ENCODE measurements at places on chromosomes 7 and 10.
A peak's percentile ranks its signal among the peaks of the same experiment; 100 is the strongest.

DNA sequence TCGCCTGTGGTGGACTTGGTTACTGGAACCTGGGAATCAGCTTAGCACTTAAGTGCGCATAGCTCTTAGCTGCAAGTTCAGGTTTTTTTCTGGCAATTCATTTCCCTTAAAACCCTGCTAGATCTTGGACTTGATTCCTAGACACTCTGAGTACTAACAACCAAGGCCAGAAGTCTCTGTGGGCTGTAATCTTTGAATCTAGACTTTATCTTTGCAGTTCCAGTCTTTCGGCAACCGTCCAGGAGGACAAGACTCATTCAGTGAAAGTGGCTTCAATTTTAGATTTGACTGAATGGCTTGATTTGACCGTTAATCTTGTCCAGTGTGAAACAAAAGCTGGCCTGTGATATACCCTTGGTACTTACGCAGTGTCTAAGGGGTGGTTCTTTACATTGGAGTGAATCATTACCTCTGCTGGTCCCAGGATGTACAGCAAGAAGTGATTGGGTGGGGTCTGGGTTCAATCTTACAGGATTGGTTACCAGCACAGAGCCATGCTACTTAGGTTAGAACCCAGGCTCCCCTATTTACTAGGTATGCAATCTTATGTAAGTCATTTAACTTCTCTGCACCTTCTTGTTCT is 16.4 kb downstream of the PTTG1IP2 start:
- no peak for DNase-seq

GRCh38 chr10:44781131-44781530 is 130.0 kb upstream of the TMEM72 start:
- DNase-seq = no peak

DNA sequence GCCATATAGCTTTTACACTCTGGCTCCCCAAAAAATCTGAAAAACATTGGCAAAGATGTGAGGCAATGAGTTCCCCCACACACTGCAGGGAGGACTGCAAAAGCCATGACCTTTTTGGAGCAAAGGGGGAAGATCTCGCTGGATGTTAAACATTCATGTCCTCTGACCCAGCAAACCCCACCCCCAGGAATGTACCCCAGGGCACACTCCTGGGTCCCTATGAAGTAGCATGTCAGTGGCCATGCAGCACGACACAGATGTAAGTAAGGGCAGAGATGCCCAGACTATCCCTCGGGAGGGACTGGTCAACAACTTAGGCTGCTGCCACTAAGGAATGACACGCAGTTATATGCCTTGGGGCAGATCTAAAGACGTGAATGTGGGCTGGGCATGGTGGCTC is 100.6 kb downstream of the DLG5 start:
- no peak for DNase-seq

DNA sequence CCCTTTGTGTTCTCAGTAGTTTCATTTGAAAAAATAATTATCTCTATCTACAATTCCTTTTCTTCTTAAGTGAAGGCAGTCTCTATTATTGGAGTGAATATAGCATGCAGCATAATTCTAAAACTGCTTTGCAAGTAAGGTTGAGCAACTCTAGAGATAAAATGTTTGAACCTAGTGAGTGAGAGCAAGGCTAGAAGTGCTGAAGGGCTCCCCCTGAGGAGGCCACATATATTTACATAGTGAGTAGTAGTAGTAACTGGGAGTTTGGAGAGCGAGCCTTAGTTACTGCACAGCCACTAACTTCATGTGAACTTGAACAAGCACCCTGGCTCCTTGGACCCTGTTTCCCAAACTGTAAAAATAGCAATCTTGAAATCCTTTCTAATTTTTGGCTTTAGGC is 141.5 kb upstream of the DKK1 start:
- DNase-seq = no peak

DNA sequence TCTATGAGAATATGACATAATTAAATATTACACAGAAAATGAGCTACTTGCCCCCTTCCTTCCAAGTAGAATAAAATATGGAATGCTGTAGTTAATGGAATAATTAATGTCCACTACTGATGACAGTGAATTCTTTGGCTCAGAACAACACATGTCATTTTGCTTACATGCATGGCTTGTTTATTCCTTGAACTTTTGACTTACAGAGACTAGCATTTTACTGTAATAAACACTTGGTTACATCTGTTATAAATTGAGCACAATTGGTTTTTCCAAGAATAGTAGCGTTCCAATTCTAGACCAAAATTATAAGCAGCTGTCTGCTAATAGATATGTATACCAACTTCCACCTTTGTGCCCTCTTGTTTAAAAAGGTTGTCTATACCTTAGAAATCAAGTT is 286.7 kb downstream of the OTUD1 start:
- no peak for DNase-seq

DNA sequence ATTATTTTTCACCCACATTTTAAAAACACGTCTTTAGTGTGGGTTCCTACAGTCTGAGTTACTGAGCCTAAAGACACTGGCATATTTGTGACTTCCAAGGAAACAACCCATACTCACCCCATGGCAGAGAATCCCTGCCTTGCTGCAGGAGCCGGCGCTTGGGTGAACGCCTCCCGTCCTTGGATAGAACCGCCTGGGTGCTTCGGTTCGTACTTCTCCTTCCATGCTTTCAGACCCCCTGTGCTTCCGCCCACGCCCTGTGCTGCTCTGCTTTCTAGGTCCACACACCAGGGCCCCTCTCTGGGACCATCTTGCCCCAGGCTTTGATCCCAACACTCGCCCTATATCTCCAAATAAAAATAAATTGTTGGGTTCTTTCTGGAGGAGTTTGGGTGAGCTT is 125.8 kb downstream of the PTPRN2 start:
- no peak for DNase-seq

DNA sequence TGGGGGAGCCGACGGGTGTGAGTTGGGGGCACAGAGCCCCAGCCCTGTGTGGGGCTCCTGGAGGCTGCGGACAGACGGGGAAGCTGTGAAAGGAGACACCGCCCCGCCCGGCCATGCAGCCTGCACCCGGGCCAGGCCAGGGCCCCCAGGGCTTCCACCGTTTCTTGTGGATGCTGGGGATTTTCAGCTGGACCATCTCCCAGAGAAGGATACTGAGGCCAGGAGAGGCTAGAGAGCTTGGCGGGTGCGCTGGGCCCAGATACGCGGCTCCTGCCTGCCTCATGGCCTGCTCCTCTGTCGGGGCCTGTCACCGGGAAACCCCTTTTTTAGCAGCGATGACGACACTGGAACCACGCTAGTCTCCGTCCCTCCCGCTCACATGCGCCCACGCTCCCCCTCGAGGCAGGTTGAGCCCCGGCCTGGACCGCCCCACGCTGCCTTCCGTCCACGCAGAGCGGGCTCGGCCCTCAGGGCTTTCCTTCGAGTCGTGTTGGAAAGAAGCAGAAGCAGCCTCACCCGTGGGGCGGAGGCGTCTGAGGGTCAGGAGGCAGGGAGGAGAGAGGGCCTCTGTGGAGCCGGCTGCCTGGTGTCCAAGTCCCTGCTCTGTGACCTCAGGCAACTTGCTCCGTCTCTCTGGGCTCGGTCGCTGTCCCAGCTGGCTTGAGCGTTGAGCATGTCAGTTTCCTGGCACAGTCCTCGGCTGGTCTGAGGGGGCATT is 11.7 kb downstream of the TMEM184A start:
- DNase-seq = no peak

- DNase-seq = peak; percentile 49
Observed at GRCh38 chr7:504221-505111, 15.2 kb downstream of the PDGFA start.

- DNase-seq = no peak
Observed at GRCh38 chr7:77823787-77824186, 25.2 kb downstream of the PHTF2 start.

GRCh38 chr10:108787932-108788331 is 1135.4 kb downstream of the XPNPEP1 start:
- no peak for DNase-seq

- DNase-seq = no peak
Observed at GRCh38 chr10:33224251-33224965, 110.1 kb downstream of the NRP1 start.

DNA sequence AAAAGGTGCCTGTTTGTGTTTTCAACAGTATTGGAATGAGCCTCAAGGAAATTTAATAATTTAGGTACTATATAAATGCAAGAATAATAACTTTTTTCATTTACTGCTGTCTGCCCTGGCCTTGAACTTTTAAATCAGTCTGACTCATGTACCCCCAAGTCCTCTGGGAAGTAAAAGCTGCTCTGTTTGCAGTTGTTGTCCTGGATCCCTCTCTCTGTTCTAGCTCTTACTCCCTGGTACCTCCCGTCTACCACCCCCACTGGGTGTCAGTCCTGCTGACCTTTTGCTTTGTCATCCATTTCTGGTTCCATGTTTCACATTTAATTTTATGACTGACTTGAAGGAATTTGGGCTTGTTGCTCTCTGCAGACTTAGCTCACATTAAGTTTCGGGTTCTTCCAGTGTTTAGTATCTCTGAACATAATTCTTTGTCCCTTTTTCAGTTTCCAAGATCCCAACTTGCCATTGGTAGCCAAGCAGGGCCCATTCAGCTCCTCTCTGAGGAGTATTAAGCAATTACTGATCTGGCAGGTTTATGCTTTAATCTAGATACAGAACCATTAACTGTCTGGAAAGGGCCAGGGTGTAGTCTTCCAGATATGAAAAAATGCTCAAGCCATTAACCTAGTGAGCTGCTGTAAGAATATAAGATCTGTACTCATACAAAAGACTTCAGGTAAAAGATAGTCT is 208.7 kb upstream of the FAM3C start:
- DNase-seq = no peak

DNA sequence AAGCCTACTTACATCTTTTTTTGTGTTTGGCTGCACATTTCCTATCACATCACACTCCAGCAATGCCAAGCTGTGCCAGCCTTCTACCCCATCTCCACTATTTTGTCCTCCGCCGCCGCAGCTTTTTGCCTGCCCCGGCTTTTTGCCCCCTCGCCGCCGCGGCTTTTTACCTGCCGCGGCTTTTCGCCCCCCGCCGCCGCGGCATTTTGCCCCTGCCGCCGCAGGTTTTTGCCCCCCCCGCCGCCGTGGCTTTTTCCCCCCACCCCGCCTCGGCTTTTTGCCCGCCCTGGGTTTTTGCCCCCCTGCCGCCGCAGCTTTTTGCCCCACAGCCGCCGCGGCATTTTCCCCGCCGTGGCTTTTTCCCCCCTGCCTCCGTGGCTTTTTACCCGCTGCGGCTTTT is 506.0 kb downstream of the ZNF37A start:
- no peak for DNase-seq
